PC-3 (cell line): ENCODE measurements at places on chromosomes 16 and 17.

DNA sequence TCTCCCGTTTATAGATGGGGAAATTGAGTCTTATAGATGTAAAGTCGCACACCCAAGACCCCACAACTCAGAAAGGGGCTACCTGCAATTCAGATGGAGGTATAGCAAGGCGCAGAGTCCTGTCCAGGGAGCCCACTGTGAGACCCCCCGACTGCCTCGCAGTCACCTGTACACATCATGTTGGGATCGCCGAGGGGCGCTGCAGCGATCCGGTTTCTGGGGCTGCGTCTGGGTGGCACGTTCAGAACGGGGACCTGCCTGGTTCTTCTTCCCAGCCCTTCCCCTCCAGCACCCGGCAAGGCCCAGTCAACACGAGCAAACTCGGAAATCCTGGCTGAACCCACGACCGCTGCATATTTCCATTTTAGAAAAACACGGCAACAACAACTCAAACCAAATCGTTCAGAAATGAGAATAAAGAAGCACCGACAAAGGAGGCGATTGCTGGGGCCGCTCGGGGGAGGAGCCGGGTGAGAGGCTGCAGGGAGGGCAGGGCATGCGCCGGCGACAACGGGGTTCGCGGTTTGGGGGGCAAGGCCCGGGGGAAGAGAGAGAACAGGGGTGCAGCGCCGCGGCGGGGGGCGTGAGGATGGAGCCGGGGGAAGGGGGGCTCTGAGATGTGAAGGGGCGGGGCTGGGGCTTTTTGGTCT, 643 bp downstream of the HSDL1 start:
- peak; percentile 6 for DNase-seq

GRCh38 chr17:41906465-41907184, 12.1 kb downstream of the ACLY start:
- no peak for DNase-seq

- no peak for DNase-seq
Observed at GRCh38 chr16:66774981-66775380, 23.6 kb upstream of the DYNC1LI2 start.

GRCh38 chr16:19162085-19162484, 6.0 kb upstream of the SYT17 start:
- DNase-seq, result no peak

DNA sequence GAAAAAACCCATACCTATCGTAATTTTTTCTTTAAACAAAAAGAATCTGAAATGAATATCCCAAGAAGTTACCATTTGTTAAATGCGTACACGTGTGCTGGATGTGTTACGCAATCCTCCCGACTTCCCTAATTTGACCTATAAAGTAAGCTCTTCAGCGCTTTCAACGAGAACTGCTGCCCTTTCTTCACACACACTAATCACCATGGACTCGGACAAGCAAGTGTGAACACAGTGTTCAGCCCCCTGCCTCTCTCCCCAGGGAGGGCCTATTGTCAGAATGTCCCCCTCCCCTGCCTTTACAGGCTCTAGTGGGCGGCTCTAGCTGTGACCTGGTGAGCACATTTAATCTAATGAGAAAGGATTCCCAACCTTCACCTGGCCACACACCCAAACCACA, 216.1 kb downstream of the CEP112 start:
- DNase-seq, result no peak
